ENCODE measurements at places on chromosomes 7 and 10. TPM values are rescaled to one million over a fixed set of nuclear protein-coding genes. Genes with fewer than 3 reads are reported as not detected.

DNA sequence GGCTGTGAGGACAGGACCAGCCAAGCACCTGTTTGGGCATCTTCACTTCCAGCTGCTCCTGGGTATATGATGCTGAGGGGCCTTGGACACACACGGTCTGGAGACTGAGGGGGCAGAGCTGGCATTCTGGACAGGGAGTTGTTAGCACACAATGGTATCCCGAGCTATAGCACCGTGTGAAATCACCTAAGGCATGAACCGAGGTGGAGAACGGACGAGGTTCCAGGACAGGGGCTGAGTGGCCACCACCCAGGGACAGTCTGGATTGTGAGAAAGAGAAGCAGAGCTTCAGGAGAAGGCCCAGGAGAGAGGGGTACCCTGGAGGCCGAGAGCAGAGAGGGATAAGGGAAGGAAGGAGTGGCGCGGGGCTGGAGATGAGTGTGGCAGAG is 571.8 kb downstream of the TCERG1L start:
- H3K36me3 ChIP-seq, result no peaks in the 10 kb centered on the region
- no peak overlapping the region for H3K27ac ChIP-seq
- no peak overlapping the region for H3K4me3 ChIP-seq
- DNase-seq, result no peak
- no peaks in the 10 kb centered on the region for H3K27me3 ChIP-seq
- H3K4me1 ChIP-seq, result no peaks in the 10 kb centered on the region

DNA sequence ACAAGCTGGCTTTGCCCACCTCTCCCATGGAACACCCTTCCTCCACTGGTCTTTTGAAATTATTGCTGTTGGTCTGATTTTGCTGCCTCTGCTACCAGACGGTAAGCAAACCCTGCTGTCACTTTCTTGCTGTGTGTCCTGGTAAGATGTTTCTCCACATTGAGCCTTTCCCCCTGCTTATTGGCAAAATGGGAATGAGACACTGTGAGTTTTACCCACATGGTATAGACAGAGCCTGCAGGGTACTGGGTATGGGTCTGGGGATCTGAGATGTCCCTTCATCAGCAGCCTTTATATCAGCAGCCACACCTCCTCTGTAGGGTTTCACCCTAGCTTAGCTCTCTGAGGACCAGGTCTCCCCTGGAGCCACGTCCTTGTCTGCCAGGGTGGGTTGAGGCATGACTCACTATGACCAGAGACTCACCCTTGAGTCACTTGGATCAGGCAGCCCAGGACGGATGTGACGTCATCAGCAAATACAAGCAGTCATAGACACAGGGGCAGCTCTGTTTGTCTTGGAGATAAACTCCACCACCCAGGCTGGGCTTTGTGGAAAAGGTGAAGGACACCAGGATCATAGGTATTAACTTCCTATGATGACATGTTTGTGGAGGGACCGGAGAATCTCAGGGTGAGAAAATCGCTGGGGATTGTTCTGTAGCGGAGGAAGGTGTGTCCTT is 17.9 kb upstream of the BAIAP2L1 start:
- H3K4me1 ChIP-seq, result peaks cover 20% of the 10 kb centered on the region
- DNase-seq, result peak; percentile 64
- H3K36me3 ChIP-seq, result no peaks in the 10 kb centered on the region
- H3K4me3 ChIP-seq, result no peak overlapping the region
- peak overlapping the region; percentile 88 for H3K27ac ChIP-seq

Gene LRRC18
- total RNA-seq, result not detected

DNA sequence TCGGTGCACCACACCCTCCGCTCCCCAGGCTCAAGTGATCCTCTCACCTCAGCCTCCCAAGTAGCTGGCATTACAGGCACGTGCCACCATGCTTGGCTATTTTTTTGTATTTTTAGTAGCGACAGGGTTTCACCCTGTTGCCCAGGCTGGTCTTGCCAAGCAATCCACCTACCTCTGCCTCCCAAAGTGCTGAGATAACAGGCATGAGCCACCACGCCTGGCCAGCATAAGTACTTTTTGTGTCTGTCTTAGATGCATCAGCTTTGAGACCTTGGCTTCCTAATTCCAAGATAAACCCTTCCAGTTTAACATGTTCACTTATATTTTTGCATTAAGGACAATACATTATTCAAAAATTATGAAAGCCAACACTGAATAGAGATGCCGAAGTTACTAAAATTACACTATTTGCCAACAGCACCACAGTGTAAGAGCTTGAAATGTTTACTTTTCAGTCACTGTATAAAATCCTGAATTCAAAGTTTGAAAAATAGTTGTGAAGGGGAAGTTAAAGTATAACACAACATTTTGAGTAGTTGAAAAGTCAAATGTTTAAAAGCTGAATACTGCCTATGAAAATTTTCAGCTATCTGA is 36.5 kb downstream of the ANKIB1 start:
- no peaks in the 10 kb centered on the region for H3K27me3 ChIP-seq
- no peak overlapping the region for H3K27ac ChIP-seq
- H3K4me1 ChIP-seq, result no peaks in the 10 kb centered on the region
- H3K36me3 ChIP-seq, result no peaks in the 10 kb centered on the region
- H3K4me3 ChIP-seq, result no peak overlapping the region

GRCh38 chr7:148672041-148672440 is 26.7 kb upstream of the CUL1 start:
- no peaks in the 10 kb centered on the region for H3K4me1 ChIP-seq
- H3K4me3 ChIP-seq, result no peak overlapping the region
- no peak for DNase-seq
- H3K27ac ChIP-seq, result no peak overlapping the region
- no peaks in the 10 kb centered on the region for H3K36me3 ChIP-seq
- no peaks in the 10 kb centered on the region for H3K27me3 ChIP-seq

All from pancreas (tissue), 10 donors.